Activated CD4-positive, alpha-beta T cell treated with anti-CD3 and anti-CD28 coated beads, Interleukin-10, Interleukin-2, amounts not matched to agents 100 ng/mL and 50 ng/mL, durations not matched to agents 16 hours and 8 hours (primary cell): ENCODE measurements at places on chromosomes 3 and 15.
A peak's percentile ranks its signal among the peaks of the same experiment; 100 is the strongest.

GRCh38 chr3:40827226-40827625 lies 302.5 kb downstream of the ZNF621 start:
- DNase-seq = no peak

DNA sequence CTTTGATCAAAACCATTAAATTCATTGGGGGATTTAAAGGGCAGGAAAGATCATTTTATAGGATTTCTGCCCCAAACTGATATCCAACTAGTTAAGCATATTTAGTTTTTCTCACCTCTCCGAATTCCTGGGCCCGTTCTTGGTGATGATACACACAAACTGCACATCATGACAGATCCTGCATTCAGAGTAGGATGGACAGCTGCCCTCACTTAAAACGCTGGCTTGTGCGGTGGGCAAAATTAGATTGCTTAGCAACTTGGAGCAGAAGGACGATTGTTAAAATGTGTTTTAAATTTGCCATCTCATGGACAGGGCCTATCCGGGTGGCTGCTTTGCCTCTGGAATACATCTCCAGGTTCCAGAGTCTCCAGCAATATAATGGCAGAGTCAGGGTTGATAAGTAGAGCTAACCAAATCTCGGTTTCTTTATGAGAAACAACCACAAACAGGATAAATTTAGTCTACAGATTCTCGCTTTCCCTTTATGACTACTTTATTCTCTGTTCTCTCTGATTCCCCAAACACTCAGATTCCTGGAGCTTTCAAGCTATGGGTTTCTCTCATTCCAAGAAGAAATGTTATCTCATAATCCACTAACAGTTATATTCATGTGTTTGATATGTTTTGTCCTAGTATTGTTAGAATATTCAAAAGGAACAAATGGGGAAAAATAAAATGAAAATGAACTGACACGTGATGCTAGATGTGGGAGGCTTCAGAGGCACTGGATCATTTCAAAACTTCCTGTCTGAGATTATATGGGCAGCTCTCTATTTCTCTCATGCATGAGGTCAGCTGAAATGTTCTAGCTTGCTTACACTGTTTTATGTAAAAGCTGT lies 1014.1 kb upstream of the SEMA6D start:
- DNase-seq = no peak

GRCh38 chr15:45306105-45306504 lies 54.1 kb downstream of the SLC28A2 start:
- no peak for DNase-seq

GRCh38 chr3:98003306-98003969 lies 31.2 kb upstream of the RIOX2 start:
- DNase-seq = no peak

GRCh38 chr3:195054311-195054710 lies 216.6 kb downstream of the XXYLT1 start:
- DNase-seq = no peak

DNA sequence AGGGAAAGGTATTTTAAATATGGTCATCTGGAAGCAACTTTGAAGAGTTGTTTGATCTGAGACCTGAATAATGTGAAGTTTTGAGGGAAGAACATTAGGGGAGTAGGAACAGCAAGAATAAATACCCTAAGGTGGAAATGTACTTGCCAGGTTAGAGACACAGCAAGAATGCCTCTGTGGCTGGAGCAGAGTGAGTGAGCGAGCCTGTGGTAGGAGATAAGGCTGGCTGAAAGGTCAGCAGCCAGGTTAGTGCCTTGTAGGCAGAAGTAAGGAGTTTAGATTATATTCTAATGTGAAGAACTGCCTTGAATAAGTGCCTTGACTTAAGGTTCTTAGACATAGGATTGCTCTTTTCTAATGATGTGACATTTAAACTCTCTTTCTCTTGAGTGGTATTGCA lies 18.3 kb downstream of the LRRC49 start:
- no peak for DNase-seq

- no peak for DNase-seq
Observed at GRCh38 chr3:192372616-192373015, 354.7 kb downstream of the FGF12 start.

GRCh38 chr3:117399311-117400078 lies 689.9 kb downstream of the TUSC7 start:
- no peak for DNase-seq

- no peak for DNase-seq
Observed at GRCh38 chr3:89434621-89435380, 327.4 kb downstream of the EPHA3 start.

DNA sequence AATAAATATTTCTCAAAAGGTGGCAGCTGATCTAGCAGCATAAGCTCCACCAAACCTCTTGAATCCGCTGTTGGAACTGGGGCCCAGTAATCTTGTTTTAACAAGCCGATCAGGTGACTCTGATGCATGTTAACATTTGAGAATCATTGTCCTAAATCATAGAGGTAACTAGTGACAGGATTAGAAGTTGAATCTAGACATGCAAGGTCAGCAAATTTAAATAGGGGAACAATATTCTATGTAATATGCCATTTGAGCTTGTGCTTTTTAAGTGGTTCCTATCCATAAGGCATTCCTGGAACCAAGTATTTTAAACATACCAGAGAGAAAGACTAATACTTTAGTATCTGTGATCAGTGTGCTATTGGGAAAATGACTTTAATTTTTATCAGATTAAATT lies 412.8 kb downstream of the PYDC2 start:
- DNase-seq = no peak

DNA sequence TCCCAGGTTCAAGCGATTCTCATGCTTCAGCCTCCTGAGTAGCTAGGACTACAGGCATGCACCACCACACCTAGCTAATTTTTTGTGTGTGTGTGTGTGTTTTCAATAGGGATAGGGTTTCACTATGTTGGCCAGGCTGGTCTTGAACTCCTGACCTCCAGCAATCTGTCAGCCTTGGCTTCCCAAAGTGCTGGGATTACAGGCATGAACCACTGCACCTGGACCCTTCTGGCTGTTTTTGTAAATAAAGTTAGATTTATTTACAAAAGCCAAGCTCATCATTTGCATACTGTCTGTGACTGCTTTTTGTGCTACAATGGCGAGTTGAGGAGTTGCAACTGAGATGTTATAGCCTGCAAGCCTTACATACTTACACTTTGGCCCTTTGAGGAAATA lies 28.6 kb upstream of the IL16 start:
- DNase-seq = no peak

GRCh38 chr15:38127306-38127771 lies 125.3 kb upstream of the SPRED1 start:
- DNase-seq = peak; percentile 4

DNA sequence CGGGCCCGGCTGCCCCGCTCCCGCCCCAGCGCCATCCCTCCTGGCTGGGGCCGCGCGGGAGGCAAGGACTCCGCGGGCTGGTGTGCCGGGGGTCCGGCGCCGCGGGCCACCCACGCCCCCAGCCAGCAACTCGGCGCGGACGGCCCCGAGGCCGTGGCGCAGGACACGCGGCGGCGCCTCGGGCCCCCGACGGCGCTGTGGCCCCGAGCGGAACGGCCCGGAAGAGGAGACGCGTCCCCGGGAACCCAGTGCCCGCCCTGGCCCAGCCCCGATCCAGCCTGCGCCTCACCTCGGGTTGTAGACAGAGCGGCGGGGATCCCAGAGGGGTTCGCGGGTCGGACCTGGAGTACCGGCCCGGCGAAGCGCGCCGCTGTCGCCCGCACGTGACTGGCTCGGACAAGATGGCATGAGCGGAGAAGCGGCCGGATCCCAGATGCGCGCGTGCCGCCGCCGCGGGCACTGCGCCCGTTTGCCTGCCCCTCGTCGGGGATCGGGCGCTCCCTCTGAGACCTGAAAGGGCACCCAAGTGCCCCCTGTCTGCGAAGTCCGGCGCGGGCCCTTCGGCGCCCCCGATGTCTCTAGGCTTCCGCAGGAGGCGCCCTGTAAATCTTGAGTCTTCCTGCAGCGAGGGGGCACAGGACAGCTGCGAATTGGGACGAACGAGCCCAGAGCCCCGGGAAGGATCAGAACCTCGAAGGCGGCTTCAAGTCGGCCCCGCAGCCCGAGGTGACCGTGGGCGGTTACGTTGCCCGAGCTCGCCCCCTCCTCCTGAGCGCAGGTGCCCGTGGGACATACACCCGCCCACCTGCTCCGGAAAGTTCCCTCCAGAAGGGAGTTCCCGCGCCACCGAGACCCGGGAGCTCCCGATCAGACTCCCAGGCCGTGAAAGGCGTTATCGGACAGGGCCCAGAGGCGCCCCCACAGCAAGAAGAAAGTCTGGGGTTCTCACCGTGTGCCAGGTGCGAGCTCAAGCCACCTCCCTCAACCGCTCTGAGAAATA lies 598 bp upstream of the SFMBT1 start:
- DNase-seq = peak; percentile 72

DNA sequence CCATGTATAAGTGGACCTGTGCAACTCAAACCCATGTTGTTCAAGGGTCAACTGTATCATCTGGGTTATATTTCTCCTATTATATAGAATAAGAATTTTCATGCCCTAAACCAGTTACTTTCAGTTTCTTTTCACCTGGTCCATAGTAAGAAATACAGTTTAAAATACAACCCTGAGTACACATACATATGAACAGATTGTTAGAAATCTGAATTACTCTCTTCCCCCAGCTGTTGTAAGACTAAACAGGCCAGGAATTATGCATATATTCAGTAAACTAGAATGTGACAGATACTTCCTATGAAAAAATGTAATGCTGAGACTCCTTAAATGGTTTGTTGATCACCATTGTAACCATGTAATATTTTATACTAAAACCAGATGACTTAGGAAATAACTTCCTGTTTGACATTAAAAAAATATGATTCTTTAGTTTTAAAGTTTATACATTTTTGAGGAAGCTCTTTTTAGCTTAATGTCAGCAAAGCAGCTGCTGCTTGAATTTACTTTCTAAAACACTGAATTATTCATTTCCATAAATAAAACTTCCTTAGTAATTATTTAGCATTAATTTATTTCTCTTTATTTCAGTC lies 52.5 kb upstream of the ZCWPW2 start:
- no peak for DNase-seq

GRCh38 chr3:34544136-34544535 lies 745.7 kb downstream of the PDCD6IP start:
- DNase-seq = no peak

GRCh38 chr15:29825227-29825626 lies 3.0 kb upstream of the TJP1 start:
- DNase-seq = peak; percentile 72

- no peak for DNase-seq
Observed at GRCh38 chr3:190863119-190863465, 598 bp upstream of the GMNC start.

DNA sequence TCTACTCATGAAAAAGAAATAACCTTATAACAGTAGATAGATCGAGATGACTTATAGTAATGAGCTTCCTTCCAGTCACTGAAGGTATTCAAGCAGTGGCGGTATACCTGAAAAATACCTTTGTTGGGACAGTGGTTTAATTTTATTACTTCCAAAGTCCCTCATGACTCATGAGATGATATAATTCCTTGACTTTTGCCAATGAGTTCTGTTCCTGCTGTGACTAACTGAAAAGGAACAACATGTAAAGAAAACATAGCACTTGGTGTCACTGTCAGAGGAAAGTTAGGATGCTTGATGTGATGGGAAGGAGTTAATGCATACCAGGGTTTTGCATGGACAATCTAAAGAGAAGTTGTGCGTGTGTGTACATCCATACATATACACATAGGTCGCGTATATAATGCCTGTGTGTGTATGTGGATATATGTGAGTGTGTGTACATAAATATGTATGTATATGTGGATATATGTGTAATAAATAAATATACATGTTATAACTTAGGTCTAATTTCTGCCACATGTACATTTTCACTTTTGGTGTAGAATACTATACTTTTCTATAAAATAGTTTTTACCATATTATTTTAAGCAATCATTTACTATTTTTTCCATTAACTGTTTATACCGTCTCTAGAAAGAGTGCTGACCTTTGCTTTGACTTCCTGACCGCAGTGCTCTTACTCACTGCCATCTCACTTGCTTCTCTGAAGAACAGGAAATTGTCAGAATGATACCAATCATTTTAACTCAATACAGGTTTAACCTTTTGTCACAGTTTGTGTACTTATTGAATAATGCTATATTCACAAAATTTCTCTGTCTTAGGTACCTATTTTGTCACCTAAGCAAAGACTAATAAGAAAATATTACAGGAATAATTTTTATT lies 12.6 kb upstream of the PAK2 start:
- DNase-seq = peak; percentile 74

- no peak for DNase-seq
Observed at GRCh38 chr3:119601154-119601553, 3.5 kb downstream of the PLA1A start.

DNA sequence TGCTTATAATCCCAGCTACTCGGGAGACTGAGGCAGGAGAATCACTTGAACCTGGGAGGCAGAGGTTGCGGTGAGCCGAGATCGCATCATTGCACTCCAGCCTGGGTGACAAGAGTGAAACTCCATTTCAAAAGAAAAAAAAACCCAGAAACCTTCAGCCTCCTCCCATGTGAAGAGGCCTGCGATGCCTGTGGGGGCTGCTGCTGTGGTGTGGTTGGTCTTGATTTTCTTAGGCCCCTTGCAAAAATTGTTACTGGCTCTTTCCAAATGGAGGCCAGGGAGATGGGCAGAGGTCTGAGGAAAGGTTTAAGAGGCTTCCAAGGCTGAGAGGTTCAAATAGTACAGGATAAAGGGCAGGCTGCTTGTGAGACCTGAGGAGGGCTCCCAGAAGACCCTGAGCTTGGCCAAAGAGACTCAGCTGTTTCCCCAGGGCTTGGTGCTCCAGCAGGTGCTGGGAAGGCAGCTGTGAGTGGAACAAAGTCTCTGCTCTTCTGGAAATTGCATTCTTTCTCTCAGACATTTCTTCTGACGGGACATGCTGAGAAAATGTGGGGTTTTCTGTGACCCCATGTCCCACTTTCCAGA lies 18.4 kb downstream of the GCSAM start:
- DNase-seq = no peak

DNA sequence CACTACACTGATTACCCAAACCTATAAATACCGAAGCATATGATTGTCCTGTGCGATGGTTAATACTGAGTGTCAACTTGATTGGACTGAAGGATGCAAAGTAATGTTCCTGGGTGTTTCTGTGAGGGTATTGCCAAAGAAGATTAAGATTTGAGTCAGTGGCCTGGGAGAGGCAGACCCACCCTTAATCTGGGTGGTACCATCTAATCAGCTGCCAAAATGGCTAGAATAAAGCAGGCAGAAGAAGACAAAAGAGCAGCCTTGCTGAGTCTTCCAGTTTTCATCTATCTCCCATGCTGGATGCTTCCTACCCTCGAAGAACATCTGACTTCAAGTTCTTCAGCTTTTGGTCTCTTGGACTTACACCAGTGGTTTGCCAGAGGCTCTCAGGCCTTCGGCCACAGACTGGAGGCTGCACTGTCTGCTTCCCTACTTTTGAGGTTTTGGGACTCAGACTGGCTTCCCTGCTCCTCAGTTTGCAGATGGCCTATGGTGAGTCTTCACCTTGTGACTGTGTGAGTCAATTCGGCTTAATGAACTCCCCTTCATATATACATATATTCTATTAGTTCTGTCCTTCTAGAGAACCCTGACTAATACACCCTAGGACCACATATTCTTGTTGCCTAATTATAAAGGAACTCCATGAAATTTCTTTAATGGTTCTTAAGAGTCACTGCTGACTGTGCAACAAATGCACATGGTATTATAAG lies 31.7 kb downstream of the CSNK1G1 start:
- no peak for DNase-seq
